MCF 10A (cell line): ENCODE measurements at places on chromosomes 12 and 14. TPM values are rescaled to one million over a fixed set of nuclear protein-coding genes. Genes with fewer than 3 reads are reported as not detected.
A peak's percentile ranks its signal among the peaks of the same experiment; 100 is the strongest.

DNA sequence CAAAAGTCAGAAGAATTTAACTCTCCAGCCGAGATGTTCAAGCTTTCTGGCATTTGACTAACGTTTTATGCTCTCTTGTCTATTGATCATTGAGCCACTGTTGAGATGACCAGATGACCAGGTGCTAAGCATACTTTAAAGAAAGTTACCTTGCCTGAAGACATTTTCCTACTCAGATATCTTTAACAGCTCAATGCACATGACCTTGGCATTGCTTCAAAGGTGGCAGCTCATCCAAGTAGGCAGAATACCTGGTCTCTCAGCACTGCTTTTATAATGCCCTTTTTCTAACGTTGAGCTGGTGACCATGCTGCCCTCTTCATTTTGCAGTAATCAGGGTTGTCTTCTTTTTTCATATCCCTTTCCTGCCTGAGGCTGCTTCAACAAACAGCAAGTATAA is 358.1 kb downstream of the RAD51B start:
- no peak for DNase-seq

DNA sequence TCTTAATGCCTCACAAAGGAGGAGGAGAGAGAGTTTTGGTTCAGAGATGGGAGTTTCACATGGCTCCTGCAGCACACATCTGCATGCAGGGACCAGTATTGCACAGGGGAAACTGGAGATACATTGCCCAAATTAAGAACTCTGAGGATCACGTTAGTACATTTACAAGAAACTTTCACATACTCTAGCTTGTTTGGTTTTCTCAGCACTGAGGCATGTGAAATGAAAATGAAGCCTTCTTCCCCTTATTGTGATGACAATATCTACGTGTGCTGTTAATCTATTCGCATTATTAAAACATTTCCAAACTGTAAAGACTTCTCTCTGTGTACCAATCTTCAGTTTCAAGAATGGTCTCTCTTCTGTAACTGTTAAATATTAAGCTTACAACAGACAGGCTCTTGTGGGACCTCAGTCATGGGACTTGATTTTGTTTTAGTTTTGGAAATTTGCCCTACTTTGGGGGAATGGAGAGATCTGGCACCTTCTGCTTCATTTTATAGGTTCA is 124.7 kb downstream of the DAAM1 start:
- no peak for DNase-seq

- no peak for DNase-seq
These were observed 4.1 kb downstream of the MAP1LC3B2 start for GRCh38 chr12:116563262-116563661.

DNA sequence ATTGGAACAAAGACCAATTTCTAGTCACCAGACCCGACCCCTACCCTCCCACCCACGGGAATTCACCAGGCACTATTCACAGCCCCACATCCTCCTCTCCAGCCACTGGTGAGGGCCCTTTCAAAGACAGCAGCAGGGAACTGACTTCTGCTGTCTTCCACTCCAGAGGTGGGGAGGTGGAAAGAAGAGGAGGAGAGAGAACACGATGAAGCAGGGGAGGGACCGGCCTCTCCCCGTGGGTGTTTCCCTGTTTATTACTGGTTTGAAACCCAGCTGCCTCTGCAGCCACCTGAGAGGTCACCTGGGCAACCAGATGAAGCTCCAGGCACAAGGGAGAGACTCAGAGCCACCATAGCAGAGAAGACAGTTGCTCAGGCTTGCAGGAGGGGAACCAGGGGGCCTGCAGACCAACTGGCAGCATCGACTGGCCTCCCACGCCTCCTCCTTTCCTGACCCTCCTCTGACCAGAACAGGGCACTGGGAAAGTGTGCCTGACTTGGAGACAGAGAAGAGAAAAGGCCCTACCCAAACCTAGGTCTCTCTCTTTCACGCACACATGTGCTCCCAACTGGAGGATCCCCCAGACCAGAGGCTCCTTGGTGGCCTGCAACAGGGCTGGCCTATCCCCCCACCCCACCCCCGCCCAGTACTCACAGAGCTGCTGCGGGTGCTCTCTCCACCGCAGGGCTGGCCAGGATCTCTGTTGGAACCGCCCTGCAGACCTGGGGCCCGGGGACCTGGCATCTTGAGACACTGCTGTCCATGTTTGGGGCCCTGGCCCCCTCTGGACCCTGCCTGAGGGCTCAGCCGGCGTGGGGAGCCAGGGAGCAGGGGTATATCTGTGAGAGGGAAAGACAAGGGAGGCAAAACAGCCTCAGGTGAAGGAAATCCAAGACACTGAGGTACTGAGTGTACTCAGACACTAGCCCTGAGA is 22.8 kb downstream of the ANO2 start:
- DNase-seq, result no peak

DNA sequence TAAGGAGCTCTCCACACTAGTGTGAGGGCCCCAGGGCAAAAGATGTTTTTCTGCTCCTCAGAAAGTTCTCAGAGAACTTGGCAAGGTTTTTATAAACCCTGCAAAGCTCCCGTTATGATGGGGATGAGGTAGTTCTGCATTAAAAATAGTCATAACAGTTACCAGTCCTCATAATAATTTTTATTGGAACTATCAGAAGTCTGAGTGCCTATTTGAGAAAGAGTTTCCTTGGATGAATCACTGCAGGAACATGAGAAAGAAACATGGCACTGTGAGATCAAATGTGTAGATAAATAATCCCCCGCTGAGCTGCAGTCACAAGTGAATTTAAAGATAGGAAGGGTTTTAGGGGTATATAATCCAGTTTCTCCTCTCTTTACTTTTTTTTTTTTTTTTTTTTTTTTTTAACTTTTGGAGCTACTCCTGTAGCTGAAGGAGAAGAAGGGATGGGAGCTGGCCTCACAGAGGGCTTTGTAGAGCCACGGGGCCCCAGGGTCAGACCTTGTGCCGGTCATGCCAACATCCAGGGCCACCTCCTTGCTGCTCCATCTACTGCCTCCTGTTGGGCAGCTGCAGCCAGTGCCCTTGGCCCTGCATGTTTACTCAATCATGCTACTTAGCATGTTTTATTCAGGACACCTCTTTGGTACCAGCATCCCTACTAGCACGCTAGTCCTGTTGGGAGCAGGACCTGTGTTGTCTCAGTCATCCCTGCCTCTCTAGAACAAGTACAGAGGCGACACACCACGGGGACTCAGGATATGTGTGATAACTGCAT is 39.5 kb downstream of the EVL start:
- DNase-seq, result peak; percentile 51

DNA sequence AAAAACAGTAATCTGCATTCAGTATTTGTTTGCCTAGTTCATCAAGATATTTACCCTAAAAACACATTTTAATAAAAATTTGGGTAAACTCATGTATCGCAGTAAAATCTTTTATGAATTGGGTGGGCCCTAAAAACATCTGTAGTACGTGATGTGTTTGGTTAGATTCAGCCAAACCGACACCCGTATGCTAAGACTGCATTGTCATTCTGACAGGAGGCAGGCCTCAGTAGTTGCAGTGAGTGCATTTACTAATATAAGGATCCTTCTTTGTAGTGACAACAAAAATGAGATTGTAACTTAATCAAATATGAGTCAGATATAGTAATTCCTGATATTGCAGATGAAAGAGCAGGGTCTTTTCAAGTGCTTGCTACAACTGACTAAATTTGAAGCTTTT is 191.8 kb downstream of the SLC16A7 start:
- no peak for DNase-seq

JDP2 gene
- total RNA-seq, result 38.9 and 45.3 TPM in 2 replicates

DNA sequence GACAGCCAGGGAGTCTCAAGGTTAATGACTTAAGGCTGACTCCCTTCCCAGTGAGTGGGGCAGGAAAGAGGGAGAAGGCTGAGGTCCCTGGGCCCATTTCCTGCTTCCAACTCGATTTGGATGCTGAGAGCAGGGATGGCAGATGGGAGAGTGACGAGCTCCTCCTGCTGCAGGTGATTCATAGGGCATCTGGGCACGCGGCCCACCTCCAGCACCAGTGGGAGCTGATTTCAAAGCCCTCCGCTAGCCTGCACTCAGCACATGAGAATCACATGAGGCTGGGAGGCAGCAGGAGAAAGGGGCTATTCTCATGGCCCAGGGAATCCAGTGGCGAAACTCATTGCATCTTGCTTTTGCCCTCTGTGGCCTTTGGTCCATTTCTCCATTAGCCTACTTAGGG is 90.8 kb downstream of the SSPN start:
- DNase-seq, result no peak

GRCh38 chr12:123696207-123696606 is 15.9 kb upstream of the ATP6V0A2 start:
- no peak for DNase-seq

GRCh38 chr12:107818984-107819383 is 44.5 kb downstream of the ASCL4 start:
- DNase-seq, result peak; percentile 9

BDKRB2 gene
- total RNA-seq, result 1.4 and 2.8 TPM in 2 replicates

GRCh38 chr14:23512156-23512555 is 39.4 kb downstream of the ZFHX2 start:
- DNase-seq, result no peak

- no peak for DNase-seq
These were observed 89.2 kb downstream of the OTOGL start for GRCh38 chr12:80188576-80188975.

GRCh38 chr12:102093319-102093718 is 26.6 kb downstream of the NUP37 start:
- DNase-seq, result no peak

TAS2R42 gene
- not detected in 2 replicates for total RNA-seq

GRCh38 chr12:46519407-46519806 is 146.8 kb upstream of the SLC38A2 start:
- DNase-seq, result no peak

KLRF2 gene
- total RNA-seq, result not detected in 2 replicates

GRCh38 chr12:57148469-57149244 is 1.2 kb upstream of the LRP1-AS start:
- DNase-seq, result peak; percentile 81

WNT5B gene
- total RNA-seq, result 0.21 and 0.44 TPM in 2 replicates

TOMM20L gene
- total RNA-seq, result not detected in 2 replicates

IAPP gene
- not detected in 2 replicates for total RNA-seq

DNA sequence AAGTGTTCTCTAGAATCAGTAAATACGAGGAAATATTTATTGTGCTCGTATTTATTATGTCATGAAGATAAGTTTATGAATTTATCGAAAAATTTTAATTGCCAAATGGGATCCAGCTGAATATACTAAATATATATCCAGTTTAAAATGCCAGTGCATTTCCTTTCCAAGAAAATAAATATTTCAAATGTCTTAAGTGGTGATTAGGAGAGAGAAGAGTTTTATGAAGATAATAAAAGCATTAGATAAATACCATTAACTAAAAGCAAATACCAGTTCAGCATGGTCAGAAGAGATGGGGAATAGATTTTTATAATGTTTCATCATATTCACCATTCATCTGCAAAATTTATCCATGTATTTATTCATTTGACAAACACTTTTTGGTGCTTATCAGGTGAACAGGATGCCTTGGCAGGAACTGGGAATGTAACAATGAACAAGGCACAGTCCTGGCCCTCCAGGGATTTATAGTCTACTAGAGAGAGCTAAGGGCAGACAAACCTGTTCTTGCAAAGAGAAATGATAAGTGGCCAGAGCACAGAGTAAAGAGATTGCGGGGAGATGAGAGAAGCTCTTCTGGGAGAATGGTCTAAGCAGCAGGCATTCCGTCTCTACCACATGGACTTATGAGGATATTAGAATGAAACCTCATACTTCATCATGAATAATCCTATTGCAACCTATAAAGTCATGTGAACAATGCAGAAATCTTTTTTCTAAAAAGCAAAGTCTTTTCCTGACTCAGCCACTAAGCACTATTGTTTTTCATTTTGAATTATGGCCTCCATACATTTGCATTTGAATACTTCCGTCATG is 143.7 kb upstream of the ABCD2 start:
- no peak for DNase-seq

GRCh38 chr14:61498811-61499210 is 177.4 kb downstream of the PRKCH start:
- DNase-seq, result peak; percentile 85

PRICKLE1 gene
- 7.9 and 14.1 TPM in 2 replicates for total RNA-seq

GRCh38 chr12:51863363-51863932 is 14.9 kb upstream of the FIGNL2 start:
- no peak for DNase-seq

DNA sequence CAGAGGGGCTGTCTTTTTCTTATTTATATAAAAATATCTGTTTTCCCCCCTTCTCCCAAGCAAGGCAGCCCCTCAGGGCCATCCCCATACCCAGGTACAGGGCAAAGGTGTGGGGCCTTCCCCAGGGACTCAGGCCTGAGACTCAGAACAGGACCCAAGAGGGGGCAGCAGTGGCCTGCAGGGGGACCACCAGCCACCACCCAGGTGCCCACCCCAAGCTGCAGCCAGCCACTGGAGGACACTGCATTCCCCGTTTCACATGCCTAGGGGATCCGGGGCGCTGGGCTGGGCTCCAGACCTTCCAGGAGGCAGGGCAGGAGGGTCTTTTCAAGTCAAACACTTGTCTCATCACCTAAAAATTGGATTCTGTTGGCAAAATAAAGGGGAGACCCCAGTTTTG is 83.3 kb downstream of the SCARB1 start:
- no peak for DNase-seq

SNW1 gene
- 113 and 122 TPM in 2 replicates for total RNA-seq
